ENCODE measurements at places on chromosomes 7 and 10.

DNA sequence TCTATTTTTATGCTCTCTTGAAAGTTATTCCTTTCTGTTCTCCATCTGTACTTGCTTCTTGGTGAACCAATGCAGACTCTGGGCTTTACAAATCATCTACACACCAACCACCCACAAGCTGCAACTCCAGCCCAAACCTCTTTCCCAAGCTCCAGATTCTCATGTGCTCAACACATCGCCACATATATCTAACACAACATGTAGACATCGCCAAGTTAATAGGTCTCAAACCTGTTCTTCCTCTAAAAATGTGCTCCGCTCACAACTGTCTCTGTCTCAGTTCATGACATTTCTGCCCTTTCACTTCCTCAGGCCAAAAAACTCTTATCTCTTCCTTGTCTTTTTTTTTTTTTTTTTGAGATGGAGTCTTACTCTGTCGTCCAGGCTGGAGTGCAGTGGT is 95.7 kb upstream of the EEPD1 start:
- H3K27ac ChIP-seq, result no peak overlapping the region
- no peak overlapping the region for H3K4me3 ChIP-seq
- no peaks in the 10 kb centered on the region for H3K27me3 ChIP-seq
- no peak for DNase-seq
- no peaks in the 10 kb centered on the region for H3K4me1 ChIP-seq

DNA sequence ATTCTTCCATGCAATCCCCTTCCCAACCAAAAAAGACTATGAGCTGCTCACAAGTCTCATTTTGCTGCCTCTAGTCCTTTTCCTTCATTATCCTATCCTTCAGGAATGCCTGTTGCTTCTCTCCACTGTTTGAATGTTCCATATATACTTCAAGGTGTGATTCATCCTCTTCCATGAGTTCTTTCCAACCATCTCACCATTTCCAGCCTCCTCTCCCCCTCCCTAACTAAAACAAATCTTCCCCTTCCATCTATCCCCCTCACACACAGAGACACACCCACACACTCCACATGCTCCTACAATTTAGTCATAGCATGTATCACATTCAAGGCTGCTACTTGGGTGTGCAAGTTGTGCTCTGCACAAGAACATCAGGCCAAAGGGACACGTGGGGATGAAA is 254.3 kb downstream of the DYNC1I1 start:
- no peaks in the 10 kb centered on the region for H3K4me1 ChIP-seq
- no peaks in the 10 kb centered on the region for H3K27me3 ChIP-seq
- no peak overlapping the region for H3K27ac ChIP-seq
- no peaks in the 10 kb centered on the region for H3K36me3 ChIP-seq

DNA sequence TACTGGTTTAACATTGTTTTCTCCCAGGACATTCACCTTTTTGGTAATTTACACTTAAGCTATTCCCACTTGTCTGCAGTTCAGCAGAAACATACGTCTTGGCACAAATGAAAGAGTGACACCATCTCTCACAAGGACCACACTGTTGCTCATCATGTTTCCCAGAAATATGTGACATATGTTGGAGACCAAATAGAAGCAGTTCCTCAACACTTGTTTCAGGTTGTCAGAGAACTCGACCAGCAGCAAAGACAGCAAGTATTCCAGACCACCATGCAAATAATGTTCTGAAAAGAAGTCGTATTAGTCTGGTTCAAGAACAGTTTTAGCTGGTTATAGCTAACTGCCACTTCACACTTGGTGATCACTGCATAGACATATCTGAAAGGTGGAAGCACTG is 81.3 kb upstream of the KLF6 start:
- no peaks in the 10 kb centered on the region for H3K4me1 ChIP-seq
- no peak overlapping the region for H3K4me3 ChIP-seq
- no peak overlapping the region for H3K27ac ChIP-seq
- no peaks in the 10 kb centered on the region for H3K36me3 ChIP-seq
- no peaks in the 10 kb centered on the region for H3K27me3 ChIP-seq

DNA sequence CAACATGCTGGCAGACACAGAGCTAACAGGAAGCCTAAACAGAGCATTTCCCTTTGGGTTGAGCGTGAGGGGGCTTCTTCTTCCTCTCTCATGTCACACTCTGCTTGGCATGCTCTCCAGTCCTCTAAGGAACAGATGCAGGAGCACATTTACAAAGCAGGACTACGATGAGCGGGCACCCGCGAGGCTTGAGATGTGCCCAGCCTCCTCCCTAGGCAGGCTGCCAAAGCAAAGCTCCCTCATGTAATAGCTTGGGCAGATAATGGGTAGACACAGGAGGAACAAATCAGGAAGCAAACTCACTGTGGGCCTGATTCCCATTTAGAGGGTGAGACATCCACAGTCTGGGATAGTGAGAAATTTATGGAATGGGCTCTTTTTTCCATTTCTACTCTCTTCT is 519.1 kb downstream of the NRG3 start:
- no peaks in the 10 kb centered on the region for H3K4me1 ChIP-seq
- no peaks in the 10 kb centered on the region for H3K36me3 ChIP-seq
- no peak overlapping the region for H3K27ac ChIP-seq
- H3K4me3 ChIP-seq, result no peak overlapping the region

- DNase-seq, result no peak
- H3K27me3 ChIP-seq, result no peaks in the 10 kb centered on the region
- H3K36me3 ChIP-seq, result no peaks in the 10 kb centered on the region
Measured at GRCh38 chr7:128731184-128731583, 8.0 kb upstream of the CALU start.

- no peak overlapping the region for H3K27ac ChIP-seq
- H3K4me1 ChIP-seq, result no peaks in the 10 kb centered on the region
- no peak for DNase-seq
- no peak overlapping the region for H3K4me3 ChIP-seq
- H3K36me3 ChIP-seq, result no peaks in the 10 kb centered on the region
Measured at GRCh38 chr7:148503900-148504487, 86.6 kb upstream of the C7orf33 start.

GRCh38 chr7:100896732-100897608 is 1.3 kb upstream of the ACHE start:
- peaks cover 27% of the 10 kb centered on the region for H3K27me3 ChIP-seq
- no peaks in the 10 kb centered on the region for H3K36me3 ChIP-seq
- peak overlapping the region; percentile 39 for H3K4me3 ChIP-seq
- peaks cover 31% of the 10 kb centered on the region for H3K4me1 ChIP-seq
- no peak for DNase-seq
- H3K27ac ChIP-seq, result no peak overlapping the region

DNA sequence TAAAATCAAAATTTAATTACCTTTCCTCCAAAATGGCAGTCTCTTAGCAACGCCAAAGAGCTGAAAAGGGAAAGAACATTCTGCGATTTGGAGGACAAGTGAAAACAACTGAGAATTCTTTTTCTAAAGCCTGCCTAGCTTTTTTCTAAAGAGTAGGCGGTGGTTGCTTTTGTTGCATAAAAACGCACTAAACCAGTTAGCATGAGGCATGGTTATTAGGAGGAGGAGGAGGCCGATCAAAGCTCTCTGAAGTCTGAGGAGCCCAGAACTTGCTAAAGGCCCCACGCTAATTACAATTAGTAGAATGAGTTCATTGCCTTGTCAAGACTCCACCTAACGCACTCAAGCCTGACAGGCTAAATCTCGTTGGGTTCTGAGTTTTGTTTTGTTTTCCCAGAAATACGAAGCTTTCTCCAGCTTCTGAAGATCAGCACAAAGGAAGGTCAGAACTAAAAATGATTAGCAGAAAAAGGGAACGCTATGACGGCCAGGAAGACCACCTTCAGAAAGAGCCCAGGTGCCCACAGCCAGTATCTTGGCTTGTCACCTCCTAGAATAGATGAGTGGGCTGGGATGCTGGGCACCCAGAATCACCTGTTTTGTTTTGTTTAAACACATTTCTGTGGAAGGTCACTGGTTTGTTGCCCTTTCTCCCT is 72.0 kb downstream of the FGFR2 start:
- no peaks in the 10 kb centered on the region for H3K27me3 ChIP-seq
- no peaks in the 10 kb centered on the region for H3K36me3 ChIP-seq
- DNase-seq, result no peak
- peak overlapping the region; percentile 82 for H3K27ac ChIP-seq
- H3K4me1 ChIP-seq, result no peaks in the 10 kb centered on the region

GRCh38 chr7:30135301-30136116 is 723 bp downstream of the MTURN start:
- peak overlapping the region; percentile 95 for H3K4me3 ChIP-seq
- no peaks in the 10 kb centered on the region for H3K27me3 ChIP-seq
- no peaks in the 10 kb centered on the region for H3K4me1 ChIP-seq
- H3K27ac ChIP-seq, result peak overlapping the region; percentile 96
- DNase-seq, result peak; percentile 81

GRCh38 chr7:40965774-40966173 is 737.1 kb downstream of the INHBA start:
- no peak overlapping the region for H3K27ac ChIP-seq
- no peak for DNase-seq
- H3K4me3 ChIP-seq, result no peak overlapping the region
- no peaks in the 10 kb centered on the region for H3K36me3 ChIP-seq

DNA sequence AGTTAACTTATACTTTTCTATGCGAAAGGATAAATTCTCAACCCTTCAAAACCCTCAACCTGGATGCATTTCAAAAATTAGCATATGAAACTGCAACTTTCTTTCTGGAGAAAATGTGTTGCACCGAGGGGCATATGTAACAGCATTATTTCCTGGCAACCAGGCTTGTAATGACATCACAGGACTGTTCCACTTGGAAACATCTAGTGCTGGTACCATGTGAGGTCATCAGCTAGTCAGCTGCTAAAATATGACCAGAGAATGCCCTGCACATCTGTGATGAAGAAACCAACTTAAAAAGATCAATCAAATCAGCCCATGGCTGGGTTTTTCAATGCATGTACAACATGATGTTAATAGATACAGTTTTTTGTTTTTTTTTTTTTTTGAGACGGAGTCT is 40.0 kb downstream of the FGFR2 start:
- DNase-seq, result no peak
- no peaks in the 10 kb centered on the region for H3K36me3 ChIP-seq
- H3K27ac ChIP-seq, result no peak overlapping the region

- H3K4me1 ChIP-seq, result no peaks in the 10 kb centered on the region
- no peak overlapping the region for H3K27ac ChIP-seq
- no peaks in the 10 kb centered on the region for H3K36me3 ChIP-seq
- no peaks in the 10 kb centered on the region for H3K27me3 ChIP-seq
- H3K4me3 ChIP-seq, result no peak overlapping the region
Measured at GRCh38 chr10:107409522-107409921, 245.0 kb upstream of the SORCS1 start.

GRCh38 chr10:73873838-73874215 is 528 bp downstream of the CAMK2G start:
- H3K27me3 ChIP-seq, result no peaks in the 10 kb centered on the region
- peak overlapping the region; percentile 92 for H3K4me3 ChIP-seq
- peak overlapping the region; percentile 84 for H3K27ac ChIP-seq
- peaks cover 3% of the 10 kb centered on the region for H3K36me3 ChIP-seq

DNA sequence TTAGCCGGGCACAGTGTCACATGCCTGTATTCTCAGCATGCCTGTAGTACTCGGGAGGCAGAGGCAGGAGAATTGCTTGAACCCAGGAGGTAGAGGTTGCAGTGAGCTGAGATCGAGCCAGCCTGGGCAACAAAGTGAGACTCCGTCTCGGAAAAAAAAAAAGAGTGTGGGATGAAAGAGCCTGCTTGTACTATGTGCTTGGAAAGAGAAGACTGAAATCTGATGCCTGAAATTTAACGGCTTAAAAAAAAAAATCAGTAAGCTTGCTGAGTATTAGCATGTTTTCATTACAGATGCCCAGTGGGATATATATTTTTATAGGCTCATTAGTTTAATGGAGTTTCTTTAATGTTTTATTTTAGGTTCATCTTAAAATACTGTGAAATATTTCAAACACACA is 4.2 kb downstream of the NT5C2 start:
- peaks cover 80% of the 10 kb centered on the region for H3K4me1 ChIP-seq
- H3K27ac ChIP-seq, result no peak overlapping the region
- no peaks in the 10 kb centered on the region for H3K27me3 ChIP-seq
- no peak for DNase-seq
- no peak overlapping the region for H3K4me3 ChIP-seq
- no peaks in the 10 kb centered on the region for H3K36me3 ChIP-seq

DNA sequence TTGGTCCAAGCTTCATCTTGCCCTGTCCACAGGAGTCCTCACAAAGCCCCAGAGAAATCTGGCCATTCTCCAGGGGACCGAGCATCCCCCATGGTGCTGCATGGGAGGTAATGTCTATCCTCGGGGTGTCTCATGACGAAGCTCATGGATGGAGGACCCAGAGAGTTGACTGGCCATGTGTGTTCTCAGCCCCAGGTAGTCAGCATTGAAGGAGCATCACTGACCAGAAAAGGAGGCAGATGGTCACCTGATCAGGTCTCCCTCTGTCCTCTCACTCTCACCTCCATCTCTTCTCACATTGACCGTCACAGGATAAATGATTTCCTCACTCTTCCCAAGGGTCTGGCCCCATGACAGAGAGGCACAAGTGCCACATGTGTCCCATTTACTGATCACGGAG is 33.4 kb upstream of the GDF10 start:
- no peak overlapping the region for H3K4me3 ChIP-seq
- H3K27me3 ChIP-seq, result no peaks in the 10 kb centered on the region
- peak; percentile 40 for DNase-seq

DNA sequence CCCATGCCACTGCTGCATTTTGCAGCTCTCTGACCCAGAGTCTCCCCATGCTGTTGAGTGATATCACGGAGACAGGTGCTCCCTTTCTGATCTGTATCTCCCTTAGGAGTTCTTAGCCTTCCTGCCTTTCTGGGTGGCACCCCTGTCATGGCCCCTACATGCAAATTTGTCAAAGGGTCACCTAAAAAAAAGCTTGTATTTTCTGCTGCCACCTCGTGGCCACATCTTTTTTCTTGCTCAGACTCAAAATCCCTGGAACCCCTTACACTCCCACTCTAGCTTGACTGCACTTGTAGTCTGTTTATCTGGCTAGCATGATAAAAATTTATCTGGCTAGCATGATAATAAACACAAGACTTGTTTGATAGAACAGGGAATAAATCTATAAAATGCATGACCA is 809.1 kb downstream of the SORCS1 start:
- no peaks in the 10 kb centered on the region for H3K27me3 ChIP-seq
- no peaks in the 10 kb centered on the region for H3K36me3 ChIP-seq
- H3K27ac ChIP-seq, result no peak overlapping the region
- no peak overlapping the region for H3K4me3 ChIP-seq
- DNase-seq, result no peak

- H3K4me1 ChIP-seq, result no peaks in the 10 kb centered on the region
- DNase-seq, result peak; percentile 93
- no peaks in the 10 kb centered on the region for H3K36me3 ChIP-seq
Measured at GRCh38 chr10:72260239-72260975, 13.3 kb upstream of the DDIT4 start.
